ENCODE measurements at places on chromosomes 2 and 18. TPM values are rescaled to one million over a fixed set of nuclear protein-coding genes. Genes with fewer than 3 reads are reported as not detected.

GRCh38 chr2:113211226-113212105 is 37.7 kb downstream of the PSD4 start:
- DNase-seq: no peak

TTR gene
- not detected for total RNA-seq

TPO gene
- not detected for total RNA-seq

NAT8 gene
- total RNA-seq: not detected

DNA sequence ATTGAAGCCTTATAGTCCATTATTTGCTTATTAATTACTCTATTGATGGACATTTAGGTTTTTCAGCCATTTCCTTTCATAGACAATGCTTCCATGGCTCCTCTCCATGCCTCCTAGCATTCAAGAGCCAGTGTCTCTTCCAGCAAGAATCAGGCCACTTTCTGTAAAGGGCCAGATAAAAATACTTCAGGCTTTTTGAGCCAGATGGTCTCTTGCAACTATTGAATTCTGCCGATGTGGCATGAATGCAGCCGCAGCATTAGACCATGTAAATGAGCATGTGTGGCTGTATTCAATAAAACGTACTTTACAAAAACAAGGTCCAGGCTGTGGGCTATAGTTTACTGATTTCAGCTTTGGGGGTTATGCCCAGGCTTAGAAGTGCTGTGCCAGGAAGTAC is 38.5 kb downstream of the TRAF3IP1 start:
- no peak for DNase-seq

DNA sequence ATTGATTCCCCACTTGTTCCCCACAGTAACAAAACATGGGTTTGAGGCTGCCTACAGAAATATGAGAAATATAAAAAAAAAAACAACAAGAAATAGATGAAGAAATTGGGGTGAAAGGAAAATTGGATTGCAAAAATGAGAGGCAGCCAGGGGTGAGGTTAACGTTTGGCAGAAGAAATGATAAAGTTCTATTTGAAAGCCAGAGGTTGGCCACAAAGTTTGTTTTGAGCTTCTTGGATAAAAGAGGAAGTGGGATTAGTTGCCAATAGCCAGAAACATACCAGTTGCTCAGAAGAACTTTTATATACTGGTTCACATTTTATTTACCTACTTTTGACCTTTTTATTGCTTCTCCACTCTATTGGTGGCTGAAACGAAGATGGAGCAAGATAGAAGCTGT is 67.5 kb downstream of the FASTKD2 start:
- no peak for DNase-seq

DNA sequence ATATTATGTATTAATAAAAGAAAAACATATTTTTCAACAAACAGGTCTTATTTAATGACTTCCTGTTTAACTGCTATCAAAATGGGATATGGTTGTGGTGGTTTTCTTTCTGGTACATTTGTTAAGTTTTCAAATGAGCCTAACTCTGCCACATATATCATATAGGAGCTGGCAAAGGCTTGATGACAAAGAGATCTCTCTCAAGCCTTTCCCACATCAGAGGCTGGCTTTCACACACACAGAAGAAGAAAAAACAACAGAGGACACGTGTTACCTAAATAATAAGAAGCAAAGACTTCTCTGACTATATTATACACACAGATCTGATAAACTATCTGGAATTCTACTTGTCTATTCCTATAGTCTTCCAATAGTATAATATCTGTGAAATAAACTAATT is 46.1 kb downstream of the CFAP36 start:
- DNase-seq: no peak

FBXO36 gene
- total RNA-seq: 1.0 TPM

DNA sequence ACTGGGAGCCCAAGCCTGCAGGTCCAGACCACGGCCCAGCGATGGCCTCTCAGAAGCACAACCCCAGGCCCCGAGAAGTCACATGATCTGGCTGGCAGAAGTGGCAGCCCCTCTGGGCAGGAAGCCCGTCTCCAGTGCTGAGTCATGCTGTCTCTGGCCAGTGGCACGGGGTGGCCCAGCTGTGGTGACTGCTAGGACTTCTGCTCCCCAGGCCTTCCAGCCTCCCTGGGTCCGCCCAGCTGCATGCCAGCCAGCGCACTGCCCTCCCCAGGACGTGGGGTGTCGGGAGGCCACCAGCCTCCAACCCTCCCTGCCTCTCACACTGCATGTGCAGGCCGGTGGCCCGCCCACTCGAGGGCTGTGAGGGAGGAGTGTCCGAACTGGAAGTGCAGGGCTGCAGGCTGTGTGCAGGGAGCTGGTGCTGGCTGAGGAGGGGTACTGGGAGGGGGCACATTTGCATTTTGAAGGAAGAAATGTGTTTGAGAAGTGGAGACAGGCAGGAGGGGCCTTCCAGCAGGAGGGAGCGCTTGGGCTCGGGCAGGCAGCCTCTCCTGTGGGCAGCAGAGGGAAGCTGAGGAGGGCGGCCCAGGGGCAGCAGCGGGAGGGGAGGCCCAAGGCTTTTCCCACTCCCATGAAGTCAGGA is 17.0 kb upstream of the HPCAL1 start:
- DNase-seq: no peak

DNA sequence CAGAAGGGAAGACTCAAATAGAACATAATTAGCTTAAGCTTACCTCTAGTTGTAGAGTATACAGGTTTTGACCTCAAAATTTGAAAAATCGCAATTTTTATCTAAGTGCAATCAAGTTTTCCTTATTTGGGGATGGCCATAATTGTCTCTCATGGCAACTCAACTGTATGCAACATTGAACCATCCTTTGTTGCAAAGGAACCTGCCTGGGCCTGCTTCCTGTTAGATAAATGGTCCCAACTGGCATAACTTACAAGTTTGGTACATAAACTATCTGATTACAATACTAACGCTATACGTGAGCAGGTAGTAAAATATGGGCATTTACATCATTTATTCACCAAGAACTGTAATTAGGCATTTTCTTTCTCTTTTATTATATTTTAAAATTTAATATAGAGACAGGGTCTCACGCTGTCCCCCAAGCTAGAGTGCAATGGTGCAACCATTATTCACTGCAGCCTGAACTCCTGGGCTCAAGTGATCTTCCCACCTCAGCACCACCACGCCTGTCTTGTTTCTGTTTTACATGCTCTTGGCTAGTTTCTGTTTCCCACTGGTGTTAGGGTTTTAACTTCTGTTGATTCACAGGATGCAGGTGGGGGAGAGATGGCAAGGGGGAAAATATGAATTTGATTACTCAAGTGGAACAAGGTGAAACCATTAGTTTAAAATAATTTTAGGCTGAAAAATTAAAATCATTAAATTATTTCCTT is 55.3 kb upstream of the B3GNT2 start:
- no peak for DNase-seq

DNA sequence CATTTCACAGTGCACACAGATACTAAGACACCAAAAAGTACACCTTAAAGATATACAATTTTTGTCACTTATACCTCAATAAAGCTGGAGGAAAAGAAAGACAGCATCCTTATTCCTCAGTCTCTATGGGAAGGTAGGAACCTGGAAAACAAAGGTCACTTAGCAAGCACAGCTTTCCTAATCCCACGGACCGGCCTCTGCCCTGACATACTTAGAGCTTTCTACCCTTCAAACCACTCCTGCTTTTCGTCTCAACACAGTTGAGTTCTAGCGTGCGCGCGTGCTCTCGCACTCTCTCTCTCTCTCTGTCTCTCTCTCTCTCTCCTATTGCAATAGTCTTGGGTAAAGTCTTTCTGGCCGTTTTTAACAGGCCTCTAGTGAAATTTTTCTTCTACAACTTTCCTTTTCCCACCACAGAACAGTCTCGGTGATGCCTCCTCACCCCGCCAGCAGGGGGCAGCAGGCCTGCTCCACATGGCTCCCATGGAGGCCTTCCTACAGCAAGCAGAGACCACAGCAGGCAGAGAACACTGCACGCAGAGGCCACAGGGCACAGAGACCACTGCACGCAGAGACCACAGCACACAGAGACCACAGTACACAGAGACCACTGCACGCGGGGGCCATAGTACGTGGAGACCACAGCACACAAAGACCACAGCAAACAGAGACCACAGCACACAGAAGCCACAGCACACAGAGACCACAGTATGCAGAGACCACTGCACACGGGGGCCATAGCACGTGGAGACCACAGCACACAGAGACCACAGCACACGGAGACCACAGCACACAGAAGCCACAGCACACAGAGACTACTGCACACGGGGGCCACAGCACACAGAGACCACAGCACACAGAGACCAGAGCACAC is 106.9 kb downstream of the FBXO15 start:
- peak; percentile 63 for DNase-seq

- DNase-seq: no peak
Observed at GRCh38 chr2:37554155-37554510, 117.3 kb downstream of the CDC42EP3 start.

DNA sequence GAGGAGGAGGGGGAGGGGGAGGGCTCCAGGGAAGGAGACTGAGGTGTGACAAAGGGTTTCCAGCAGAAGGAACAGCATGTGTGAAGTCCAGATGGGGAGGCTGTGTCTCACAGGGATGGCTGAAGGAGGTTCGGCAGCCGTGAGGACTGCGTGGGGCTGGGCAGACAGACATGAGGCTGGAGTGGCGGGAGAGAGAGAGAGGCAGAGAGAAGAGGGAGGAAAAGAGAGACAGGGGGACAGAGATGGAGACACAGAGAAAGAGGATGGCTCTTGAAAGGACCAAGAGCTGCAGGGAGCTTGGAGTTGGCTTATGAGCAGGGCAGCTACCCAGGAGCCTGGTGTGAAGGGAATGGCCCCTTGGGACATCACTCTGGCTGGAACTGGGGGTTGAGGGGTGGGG is 138.9 kb upstream of the ASB18 start:
- DNase-seq: no peak

- DNase-seq: no peak
Observed at GRCh38 chr2:217887841-217888701, 114.7 kb downstream of the TNS1 start.

DNA sequence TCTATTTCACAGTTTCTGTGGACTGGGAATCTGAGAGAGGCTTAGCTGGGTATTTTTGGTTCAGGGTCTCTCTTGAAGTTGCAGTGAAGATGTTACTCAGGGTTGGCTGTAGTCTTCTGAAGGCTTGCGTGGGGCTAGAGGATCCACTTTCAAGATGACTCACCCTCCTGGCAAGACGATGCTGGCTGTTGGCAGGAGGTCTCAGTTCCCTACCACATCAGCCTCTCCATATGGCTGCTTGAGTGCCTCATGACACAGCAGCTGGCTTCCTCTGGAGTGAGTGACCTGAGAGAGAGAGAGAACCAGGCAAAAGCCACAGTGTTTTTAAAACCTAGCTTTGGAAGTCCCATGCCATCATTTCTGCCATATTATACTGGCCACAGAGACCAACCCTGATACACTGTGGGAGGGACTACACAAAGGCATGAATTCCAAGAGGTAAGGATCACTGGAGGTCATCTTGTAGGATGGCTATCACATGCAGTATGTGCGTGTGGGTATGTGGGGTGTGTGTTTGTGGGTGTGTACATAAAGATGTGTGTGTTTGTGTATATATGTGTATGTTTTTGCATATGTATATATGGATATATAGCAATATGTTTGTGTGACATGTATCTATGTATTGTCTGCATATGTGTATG is 25.1 kb downstream of the DNPEP start:
- no peak for DNase-seq

GRCh38 chr2:166764216-166764615 is 124.1 kb upstream of the XIRP2 start:
- DNase-seq: no peak

DNA sequence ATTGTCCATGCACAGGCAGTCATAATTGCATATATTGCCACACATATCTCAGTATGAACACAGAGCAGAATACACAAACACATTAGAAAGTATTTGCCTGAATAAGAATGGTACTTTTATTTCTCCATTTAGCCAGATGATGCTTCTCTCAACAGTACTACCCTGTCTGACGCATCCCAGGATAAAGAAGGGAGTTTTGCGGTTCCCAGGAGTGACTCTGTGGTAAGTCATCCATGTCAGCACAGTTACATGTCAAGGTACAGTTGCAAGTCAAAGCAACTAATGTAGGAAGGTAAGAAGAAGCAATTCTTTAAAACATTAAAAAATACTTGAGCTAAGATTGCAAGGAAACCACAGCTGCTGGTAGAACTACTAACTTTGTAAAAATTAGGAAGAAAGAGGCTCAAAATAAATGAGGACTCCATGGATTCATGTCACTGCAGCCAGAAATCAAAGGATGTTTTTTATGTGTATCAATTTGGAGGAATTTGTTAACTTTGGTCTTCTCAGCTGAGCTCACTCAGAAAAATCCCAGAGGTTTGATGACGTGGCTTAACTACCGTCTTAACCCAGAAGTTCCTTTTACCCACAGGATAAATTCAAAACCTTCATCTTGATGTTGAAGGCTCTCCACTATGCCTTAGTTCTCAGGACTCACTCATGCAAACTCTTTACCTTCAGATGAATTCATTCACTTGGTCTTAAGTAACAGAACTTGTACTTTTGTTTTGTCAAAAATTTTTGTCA is 130.3 kb downstream of the ARHGAP28 start:
- DNase-seq: no peak

DNA sequence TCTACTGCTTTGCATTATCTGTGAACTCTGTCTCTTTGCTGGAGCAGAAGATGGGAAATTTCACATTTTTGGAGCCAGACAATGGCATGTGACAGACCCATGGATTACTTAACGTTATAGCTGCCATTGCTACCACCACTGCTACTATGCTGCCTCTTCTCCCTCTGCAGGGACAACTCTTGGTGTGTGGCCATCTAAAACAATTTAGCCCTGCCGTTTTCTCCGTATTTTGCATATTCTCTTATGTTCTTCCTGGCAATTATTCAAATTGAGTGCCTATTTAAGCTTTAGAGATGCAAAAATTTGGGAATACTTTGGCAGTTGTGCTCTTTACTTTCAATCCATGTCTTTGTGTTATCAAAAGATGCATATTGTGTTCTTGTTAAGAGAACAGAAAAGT is 386.8 kb downstream of the XIRP2 start:
- DNase-seq: no peak

DNA sequence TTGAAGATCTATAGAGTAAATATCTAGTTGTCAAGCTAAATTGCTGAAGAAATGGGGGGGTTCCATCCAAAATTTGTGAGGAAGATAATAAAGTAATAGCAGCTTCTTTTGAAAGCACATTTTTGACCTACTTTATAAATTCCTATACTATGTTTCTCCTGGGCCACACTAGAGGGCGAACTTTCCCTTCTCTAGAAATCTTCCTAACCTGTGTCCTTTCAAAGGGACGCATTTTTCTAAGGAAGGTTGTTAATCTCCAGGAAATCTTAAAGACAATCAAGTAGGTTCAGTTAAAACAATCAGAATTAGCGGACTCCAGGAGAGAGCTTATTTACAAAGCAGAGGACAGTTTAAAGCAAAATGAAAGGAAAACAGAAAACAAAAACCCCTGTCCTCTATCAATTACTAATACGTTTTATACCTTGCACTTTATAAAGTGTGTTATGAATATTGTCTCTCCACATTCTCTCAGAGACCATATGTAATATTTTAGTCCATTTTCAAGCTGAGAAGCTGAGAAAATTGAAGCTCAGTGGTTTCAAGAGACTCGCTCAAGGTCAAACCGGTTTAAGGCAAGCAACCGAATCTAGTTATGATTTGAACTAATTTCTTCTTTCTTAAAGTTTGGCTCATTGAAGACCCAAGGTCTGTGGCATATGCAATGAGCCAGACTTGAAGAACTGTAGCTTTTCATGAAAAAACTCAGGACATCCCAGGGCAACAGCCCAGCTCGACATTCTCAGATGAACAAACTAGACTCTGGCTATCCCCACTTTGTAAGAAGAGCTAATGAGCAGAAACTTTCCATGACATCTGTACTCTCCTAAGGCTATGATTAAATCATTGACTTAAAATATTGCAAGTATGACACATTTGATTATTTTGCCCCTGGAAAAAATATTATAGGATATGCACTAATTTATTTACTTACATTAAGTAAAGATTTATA is 273.6 kb downstream of the PAX3 start:
- no peak for DNase-seq
